ENCODE measurements at places on chromosomes 12 and 14.

DNA sequence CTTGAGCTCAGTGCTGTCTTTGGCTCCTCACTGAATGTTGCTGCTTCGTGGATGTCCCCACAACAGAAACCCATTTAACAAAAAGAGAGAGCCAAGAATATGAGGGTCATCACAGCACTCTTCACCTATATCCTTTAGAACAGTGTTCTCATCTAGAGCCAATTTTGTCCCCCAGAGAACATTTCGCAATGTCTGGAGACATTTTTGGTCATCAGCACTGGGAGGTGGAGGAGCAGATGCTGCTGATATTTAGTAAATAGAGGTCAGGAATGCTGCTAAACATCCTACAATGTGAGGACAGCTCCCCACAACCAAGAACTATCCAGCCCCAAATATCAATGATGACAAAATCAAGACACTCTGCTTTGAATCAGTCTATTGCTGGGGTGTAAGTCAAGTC lies 92.5 kb downstream of the BBS10 start:
- no peak for DNase-seq

- no peak for DNase-seq
Measured at GRCh38 chr12:45504316-45505010, 225.0 kb upstream of the ARID2 start.

- DNase-seq, result no peak
Measured at GRCh38 chr14:62468946-62469345, 576.3 kb downstream of the KCNH5 start.

DNA sequence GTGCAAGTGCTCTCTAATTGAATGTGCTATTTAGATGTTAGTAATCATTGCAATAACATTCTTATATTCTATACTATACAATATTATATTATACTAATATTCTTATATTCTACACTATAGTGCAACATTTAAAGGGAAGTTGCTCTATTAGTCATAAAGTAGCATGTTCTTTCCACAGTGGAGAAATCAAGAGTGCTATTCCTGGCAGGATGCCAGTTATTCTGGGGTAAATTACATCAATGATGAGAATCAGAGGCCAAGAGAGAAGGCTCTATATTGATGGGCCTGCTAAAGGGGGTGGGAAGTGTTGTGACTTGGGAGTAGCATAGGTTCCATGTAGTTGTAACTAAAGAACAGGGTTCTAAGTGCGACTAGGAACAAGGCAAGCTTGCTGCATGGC lies 121.5 kb downstream of the SLC15A5 start:
- DNase-seq, result no peak

GRCh38 chr14:55789406-55789805 lies 209.4 kb downstream of the KTN1 start:
- DNase-seq, result no peak

- DNase-seq, result peak; percentile 32
Measured at GRCh38 chr12:113149361-113150150, at the start of gene CFAP73. Gene CFAP73, plus strand, starts transcription at chr12:113149724. Its CDS starts 134 bp downstream, at chr12:113149858.

DNA sequence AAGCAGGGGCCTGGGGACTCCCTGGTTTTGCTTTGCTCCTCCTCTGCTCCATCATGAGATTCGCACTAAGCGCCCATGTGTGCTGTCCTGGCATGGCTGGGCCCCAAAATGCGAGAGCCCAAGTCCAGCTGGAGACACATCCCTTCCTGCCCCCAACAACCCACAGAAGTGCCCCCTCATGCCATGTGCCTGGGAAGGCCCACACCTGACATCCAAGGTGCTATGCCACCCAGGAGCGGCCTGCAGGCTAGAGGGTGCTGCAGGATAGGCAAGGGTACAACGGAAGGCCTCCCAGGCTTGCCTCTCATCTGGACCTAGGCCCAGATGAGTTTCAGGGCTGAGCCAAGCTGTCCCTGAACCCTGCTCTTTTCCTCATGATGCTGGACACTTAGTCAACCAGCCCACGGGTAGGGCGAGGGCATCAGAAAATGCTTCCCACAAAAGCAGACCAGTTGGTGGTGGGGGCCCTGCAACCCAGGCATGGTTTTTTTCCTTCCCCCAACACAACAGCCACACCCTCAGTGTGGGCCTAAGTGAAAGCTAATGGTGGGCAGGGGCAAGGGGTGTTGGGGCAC lies 13.2 kb upstream of the KRT80 start:
- no peak for DNase-seq

DNA sequence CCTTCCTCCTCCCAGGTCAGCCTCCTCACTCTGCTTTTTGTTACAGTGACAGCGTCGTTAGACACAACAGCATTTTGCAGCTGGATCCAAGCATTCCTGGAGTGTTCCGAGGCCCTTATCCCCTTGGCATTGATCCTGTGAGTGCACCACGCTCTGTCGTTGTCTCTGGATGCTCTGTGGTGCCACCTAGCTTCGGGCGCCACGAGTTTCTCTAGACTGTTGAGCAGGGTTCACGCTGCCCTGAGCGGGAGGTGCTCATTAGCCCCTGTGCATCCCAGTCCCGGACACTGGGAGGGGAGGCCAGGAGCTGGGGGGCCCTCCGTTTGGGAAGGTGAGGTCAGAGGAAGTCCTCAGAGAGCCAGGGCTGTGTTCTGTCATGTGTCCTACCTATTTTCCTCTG lies 17.3 kb upstream of the DNAH10 start:
- DNase-seq, result no peak

- DNase-seq, result no peak
Measured at GRCh38 chr14:101226265-101226602, 322.7 kb upstream of the RTL1 start.

- no peak for DNase-seq
Measured at GRCh38 chr12:39616666-39617065, 2.9 kb downstream of the ABCD2 start.

DNA sequence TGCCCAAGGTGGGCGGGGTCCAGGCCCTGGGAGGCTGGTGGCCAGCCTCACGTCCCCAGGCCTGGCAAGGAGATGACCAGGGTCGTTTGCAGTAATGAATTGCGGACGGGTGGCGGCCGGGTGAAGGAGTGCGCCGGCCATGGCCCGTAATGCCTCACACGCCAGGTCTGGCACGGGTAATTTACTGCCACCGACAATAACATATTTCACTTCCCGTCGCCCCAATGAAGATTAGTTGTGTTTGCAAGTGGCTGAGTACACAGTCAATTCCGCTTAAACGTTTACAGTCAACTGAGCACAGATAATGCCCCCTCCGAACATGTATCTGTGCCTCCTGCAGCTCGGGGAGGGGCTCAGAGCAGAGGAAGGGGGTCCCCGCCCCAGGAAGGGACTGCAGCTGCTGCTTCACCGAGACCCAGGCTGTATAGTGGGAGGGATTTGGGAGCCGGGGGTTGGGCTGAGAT lies 48.3 kb downstream of the MVK start:
- no peak for DNase-seq

- DNase-seq, result no peak
Measured at GRCh38 chr12:129069886-129070285, 216.6 kb downstream of the GLT1D1 start.

- no peak for DNase-seq
Measured at GRCh38 chr14:106107703-106108102, 581.3 kb downstream of the TMEM121 start.

GRCh38 chr14:69855180-69855832 lies 23.9 kb upstream of the SMOC1 start:
- DNase-seq, result no peak

DNA sequence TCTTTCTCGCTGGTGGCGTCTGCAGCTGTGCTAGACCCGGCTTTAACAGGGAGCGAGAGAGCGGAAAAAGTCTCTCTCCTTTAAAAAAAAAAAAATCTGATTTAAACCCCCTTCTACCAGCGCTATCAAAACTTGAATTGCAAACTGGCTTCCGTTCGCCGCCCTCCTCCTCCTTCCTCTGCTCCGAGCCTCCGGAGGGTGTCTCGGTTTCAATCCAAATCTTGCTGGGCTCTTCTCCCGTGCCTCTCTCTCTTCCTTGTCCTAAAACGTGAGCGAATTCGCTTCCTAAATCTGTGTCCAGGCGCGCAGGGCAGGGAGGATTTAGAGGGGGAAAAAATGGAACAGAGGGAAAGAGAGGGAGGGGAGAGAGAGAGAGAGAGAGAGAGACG lies 272 bp downstream of the TBX3 start:
- DNase-seq, result no peak

DNA sequence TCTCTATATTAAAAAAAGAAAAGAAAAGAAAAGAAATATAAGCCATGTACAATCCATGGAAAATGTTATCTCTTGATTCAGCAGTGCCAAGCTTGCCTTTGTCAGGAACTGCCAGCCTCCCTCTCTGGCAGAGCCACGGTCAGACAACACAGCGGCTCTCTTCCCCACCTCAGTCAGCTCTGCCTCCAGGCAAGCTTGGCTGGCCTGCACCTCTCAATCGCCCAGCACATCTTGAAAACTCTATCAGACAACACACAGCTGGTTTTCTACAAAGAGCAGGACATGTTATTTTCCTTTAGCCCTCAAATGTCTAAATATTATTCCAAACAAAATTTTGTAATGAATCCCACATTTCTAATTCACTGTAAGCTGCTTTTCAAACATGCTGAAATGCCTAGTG lies 20.0 kb upstream of the GCH1 start:
- DNase-seq, result no peak

GRCh38 chr12:94080341-94081009 lies 67.9 kb upstream of the PLXNC1 start:
- DNase-seq, result no peak

DNA sequence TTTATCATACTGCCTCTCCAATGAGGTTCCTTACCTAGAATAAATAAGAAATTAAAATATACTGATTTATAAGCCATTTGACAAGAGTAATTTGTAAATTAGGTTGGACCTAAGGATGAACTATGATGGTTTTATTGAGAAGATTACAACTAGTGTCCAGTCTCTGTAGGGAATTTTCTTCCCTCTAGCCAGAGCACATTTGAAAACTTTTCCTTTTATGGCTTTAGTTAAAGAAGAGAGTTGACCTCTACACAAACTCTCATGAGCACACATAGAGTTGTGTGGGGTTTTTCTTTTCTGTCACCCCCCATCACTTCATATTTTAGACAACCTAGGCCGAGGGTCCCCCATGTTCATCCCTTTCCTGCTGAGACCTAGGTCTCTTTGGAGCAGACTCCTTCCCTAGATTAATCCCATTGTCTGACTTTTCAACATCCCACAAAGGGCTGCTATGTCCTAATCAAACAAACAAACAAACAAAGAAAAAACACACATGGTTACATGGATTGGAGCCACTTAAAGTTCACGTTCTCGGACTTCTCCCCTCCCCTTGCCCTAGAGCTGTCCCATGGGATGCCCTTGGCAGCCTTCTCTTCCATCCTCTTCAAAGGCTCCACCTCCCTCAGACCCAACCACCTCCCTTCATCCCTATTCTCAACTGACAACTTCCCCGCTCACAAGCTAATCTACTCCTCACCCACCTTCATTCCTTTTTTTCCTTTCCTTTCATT lies 40.7 kb downstream of the GPR135 start:
- DNase-seq, result no peak

DNA sequence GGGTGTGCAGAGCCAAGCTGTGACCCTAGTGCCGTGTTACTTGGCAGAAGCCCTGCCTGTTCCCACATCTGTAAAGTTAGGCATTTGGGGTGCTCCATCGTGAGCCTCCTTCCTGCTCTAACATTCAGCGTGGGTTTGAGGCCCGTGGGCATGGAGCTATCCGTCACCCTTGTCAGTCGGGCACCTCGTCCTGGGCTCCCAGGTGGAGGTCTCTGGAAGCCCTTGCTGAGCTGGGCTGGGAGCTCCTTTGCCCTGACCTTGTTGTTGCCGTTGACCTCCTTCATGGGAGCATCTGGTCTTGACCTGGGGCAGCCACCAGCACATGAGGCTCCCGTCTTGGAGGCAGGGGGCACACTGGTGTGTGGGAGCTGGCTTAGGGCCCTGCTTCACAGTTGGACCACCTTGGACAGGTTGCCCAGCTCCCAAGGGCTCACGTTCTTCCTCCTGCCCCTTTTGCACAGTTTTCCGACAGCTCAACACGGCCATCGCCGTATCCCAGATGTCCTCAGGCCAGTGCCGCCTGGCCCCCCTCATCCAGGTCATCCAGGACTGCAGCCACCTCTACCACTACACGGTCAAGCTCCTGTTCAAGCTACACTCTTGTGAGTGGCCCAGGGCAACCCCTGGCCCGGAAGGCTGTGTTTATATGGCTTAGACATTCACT lies 18.5 kb downstream of the HIP1R start:
- no peak for DNase-seq

DNA sequence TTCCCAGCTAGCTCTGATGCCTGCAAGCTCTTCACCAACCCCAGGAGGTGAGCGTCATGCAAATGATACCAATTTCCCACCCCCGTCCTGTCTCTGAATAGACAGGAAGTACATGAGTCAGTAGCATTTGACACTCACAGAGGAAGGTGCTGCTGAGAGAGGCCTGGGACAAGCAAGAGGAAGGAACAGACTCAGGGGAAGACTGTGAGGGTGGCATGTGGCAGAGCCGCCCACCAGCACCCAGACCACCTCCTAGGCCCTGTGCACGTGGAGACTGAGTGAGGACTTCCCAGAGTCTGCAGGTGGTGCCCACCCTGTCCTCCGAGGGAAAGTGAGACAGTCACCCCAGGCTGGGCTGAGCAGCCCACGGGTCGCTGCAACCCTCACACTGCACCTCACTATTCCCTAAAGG lies 199.5 kb upstream of the SFSWAP start:
- DNase-seq, result peak; percentile 20

GRCh38 chr12:26195250-26195640 lies at the start of gene SSPN:
Gene SSPN, plus strand, starts transcription at chr12:26195573. Its CDS starts 100 bp downstream, at chr12:26195673.
- DNase-seq, result no peak

DNA sequence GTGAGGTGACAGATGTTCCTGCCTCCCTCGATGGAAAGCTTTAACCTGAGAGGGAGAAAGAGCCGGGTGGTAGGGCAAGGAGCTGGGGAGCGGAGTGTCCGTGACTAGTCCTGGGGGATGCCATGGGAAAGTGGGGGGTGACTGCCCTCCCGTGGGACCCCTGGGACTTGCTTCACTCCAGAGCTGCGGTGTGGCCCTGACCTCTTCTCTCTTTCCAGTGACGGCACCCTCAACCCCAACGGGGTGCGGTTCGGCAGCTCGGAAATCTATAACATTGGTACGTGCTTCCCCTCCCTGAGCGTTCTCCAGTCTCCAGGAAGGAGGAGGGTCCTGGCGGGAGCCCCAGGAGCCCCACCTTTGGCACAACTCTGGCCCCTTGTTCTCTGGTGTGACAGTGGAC lies 69.3 kb downstream of the AACS start:
- no peak for DNase-seq

DNA sequence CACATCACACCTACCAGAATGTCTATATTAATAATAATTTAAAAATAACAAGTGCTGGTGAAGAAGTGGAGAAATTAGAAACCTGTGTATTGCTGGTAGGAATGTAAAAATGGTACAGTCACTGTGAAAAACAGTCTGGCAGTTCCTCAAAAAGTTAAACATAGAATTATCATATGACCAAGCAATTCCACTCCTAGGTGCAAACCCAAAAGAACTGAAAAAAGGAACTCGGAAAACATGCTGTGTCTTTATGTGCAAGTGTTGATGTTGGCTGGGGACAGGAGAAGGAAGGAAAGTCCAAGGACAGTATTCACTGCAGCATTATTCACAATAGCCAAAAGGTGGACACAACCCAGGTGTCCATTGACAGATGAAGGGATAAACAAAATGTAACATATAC lies 146.5 kb downstream of the TTC7B start:
- DNase-seq, result no peak

- DNase-seq, result no peak
Measured at GRCh38 chr14:62736048-62737043, 308.9 kb downstream of the KCNH5 start.
